Amygdala (tissue), 56 donors: ENCODE measurements at places on chromosomes 3 and 15.

DNA sequence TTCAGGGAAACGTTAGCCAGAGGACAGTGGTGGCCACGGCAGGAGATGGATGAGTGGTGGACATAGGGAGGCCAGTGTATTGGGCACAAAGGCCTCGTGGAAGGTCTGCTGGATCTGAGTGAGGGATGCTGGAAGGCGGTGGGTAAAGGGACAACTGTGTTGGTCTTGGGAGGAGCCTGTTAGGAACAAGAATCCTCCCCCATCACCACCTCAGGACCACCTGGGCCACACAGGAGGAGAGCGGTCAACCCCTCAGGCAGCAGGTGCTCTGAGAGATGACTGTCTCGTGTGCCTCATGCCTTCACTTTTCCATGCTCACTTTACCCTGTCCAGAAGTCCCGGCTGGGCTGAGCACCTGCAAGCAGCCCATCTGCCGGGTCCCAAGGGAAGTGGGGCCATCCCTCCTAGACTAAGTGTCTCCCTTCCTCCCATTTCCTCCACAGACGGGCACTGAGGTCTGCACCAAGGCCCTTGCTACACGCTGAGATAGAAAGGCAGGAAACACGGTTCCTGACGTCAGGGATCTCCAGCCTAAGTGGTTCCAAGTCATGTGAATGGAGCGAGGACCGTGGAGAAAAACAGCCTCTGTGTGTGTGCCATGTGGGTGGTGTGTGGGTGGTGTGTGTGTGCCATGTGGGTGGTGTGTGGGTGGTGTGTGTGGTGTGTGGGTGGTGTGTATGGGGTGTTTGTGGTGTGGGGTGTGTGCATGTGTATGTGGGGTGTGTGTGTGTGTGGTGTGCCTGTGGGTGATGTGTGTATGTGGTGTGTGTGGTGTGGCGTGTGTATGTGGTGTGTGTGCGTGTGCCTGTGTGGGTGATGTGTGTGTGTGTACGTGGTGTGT lies 47.8 kb upstream of the CTSH start:
- DNase-seq: no peak

DNA sequence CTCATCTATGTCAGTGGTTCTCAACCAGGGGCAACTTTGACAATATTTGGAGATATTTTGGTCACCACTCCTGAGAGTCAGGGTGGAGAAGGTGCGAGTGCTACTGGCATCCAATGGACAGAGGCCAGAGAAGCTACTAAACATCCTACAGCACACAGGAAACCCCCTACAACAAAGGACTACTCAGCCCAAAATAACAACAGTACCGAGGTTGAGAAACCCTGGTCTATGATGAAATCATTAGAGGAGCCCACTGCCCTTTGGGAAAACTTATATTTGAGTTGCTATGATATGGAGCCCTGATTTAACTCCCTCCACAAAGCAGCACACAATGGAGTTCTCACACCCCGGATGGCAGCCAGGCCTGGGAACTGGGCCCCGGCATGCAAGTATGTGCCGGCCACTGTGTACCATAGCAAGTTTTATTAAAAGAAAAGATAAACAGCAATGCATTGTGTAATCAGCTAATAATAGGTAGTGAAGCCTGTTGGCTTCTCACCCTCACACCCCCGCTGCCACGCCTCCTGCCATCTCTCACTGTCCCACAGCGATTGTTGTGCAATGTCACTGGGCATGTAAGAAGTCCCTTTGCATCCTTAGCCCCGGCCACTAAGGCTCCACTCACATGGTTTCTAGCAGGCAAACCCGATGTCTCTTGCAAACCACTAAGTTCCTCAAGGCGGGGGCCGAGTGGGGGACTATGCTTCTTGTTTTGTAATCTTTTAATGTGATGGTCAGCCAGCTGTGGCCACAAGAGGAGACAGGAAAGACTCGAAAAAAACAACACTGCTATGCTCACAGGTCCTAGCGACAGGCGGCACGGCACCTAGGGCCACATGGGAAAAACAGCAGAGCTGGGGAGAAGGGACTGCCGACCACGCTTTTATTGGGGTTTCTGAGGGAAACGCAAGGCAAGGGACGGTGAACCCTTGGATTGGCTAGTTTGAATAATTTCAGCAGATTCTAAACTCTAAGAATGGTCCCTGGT lies 110.0 kb downstream of the AQP9 start:
- no peak for DNase-seq

DNA sequence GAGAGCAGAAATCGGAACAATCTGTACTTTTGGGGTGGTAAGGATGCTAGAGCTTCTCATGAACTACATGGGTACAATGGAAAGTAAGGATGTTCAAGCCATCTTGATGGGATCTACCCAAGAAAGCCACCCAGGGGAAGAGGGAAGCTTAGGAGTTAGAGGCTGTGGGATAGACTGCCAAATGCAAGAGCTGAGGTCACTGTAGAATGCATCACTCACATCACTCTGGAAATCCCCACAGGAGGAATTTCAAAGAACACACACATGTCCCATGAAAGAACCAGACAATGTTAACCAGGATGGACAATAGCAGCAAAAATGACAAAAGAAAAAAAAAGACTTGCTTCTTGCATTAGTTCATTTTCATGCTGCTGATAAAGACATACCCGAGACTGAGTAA lies 32.8 kb upstream of the UBE2E2 start:
- no peak for DNase-seq

- no peak for DNase-seq
These were observed 10.6 kb upstream of the SLC9C1 start for GRCh38 chr3:112304611-112305010.

DNA sequence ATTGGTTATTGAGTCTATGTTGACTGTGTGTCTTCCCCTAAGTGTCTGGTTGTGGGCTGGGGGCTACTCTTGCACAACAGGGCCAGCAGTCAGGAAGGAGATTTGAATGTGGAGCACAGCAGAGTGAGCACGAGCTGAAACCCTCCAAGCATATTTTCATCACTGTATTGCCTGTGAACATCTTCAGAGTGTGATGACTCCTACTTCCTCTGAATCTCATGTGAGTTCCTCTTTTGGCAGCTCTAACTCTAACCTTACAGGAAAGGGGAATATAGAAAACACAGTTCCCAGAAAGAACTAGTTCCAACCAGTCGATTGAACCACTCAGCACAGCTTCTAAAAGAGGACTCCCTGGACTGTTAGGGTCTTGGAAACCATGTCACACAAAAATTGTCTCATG lies 211.6 kb downstream of the RAP2B start:
- DNase-seq: no peak

DNA sequence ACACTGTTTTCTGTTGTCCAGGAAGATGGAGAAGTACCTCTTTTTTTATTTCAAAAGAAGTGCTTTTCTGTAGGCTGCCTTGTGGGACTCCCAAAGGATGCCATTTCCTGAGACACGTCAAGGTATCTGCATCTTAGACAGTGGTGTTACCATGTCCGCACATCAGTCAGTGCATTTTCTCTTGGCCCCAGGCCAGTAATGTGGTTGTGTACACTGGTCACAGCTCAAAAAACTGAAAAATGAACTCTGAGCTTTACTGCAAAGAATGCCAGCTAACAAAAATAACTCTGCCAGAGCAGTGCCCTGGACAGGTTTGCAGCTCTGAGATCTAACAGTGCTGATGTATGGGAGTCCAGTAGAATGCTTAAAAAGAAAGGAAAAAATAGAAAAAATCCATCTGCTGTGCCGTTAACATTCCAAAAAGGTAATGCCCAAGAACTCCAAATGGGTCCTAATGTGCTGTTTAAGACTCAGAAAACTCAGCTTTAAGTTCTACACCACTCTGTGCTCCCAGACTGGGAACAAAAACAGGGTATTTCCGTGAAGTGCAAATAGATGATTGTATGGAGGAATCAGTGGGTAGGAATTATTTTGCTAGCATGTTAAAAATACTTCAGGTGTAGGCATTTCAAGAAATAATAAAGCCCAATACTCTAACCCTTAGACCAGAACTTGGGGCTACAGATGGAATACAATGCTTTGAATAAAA lies 315.9 kb downstream of the FEZF2 start:
- no peak for DNase-seq
